Hair follicle dermal papilla cell (primary cell): ENCODE measurements at places on chromosomes 6 and 20. TPM values are rescaled to one million over a fixed set of nuclear protein-coding genes. Genes with fewer than 3 reads are reported as not detected.

SEC63 gene
- total RNA-seq: 23.4 and 36.0 TPM in 2 replicates

ADAT2 gene
- 2.8 and 4.1 TPM in 2 replicates for total RNA-seq

PPP1R10 gene
- 26.8 and 34.5 TPM in 2 replicates for total RNA-seq

SERPINB6 gene
- 81.9 and 98.2 TPM in 2 replicates for total RNA-seq

STMND1 gene
- total RNA-seq: 0.32 TPM in 1 of 2 replicates, not detected in the other

ADAM33 gene
- total RNA-seq: 194 and 229 TPM in 2 replicates

TRERF1 gene
- total RNA-seq: 7.9 and 10.2 TPM in 2 replicates

TUBB1 gene
- under 0.01 TPM in 1 of 2 replicates, not detected in the other for total RNA-seq

E2F1 gene
- 1.5 and 1.6 TPM in 2 replicates for total RNA-seq

LAMA5 gene
- total RNA-seq: 12.8 and 14.3 TPM in 2 replicates

PRND gene
- total RNA-seq: under 0.01 and 0.12 TPM in 2 replicates

SNX9 gene
- 99.1 and 126 TPM in 2 replicates for total RNA-seq

ATP6V1G2 gene
- 3.4 and 5.7 TPM in 2 replicates for total RNA-seq

HEBP2 gene
- 38.6 and 60.5 TPM in 2 replicates for total RNA-seq

FERMT1 gene
- total RNA-seq: 3.8 and 3.9 TPM in 2 replicates

AIF1 gene
- total RNA-seq: not detected in 2 replicates

TP53INP2 gene
- total RNA-seq: 4.7 and 6.2 TPM in 2 replicates

HRH3 gene
- total RNA-seq: not detected in 2 replicates

MROH8 gene
- total RNA-seq: 1.6 and 2.8 TPM in 2 replicates

NKX2-4 gene
- not detected in 2 replicates for total RNA-seq

SLC29A1 gene
- total RNA-seq: 5.8 and 8.4 TPM in 2 replicates

HTR1E gene
- not detected in 2 replicates for total RNA-seq

CDSN gene
- not detected in 2 replicates for total RNA-seq

LAMA2 gene
- total RNA-seq: 114 and 134 TPM in 2 replicates

MAPK13 gene
- 2.8 and 4.1 TPM in 2 replicates for total RNA-seq

FGD2 gene
- not detected in 2 replicates for total RNA-seq

FRK gene
- 1.6 and 1.9 TPM in 2 replicates for total RNA-seq

KCNB1 gene
- 0.24 and 0.32 TPM in 2 replicates for total RNA-seq

PMEPA1 gene
- total RNA-seq: 13.8 and 16.8 TPM in 2 replicates

LTB gene
- total RNA-seq: not detected in 2 replicates

OR2H1 gene
- not detected in 2 replicates for total RNA-seq

TRIM10 gene
- not detected in 2 replicates for total RNA-seq

DNAH8 gene
- under 0.01 TPM in 1 of 2 replicates, not detected in the other for total RNA-seq

EFCAB8 gene
- total RNA-seq: under 0.01 TPM in 1 of 2 replicates, not detected in the other

TRMT6 gene
- total RNA-seq: 4.9 and 5.6 TPM in 2 replicates

POM121L2 gene
- total RNA-seq: not detected in 2 replicates

KHDC1 gene
- total RNA-seq: 3.8 and 3.9 TPM in 2 replicates

SPATA25 gene
- total RNA-seq: 0.97 and 1.8 TPM in 2 replicates

HLA-F gene
- 13.7 and 15.9 TPM in 2 replicates for total RNA-seq

HLA-DMB gene
- total RNA-seq: 0.49 and 0.65 TPM in 2 replicates

RAMACL gene
- 3.1 and 3.4 TPM in 2 replicates for total RNA-seq

FOXA2 gene
- total RNA-seq: not detected in 2 replicates

PKIB gene
- total RNA-seq: 0.12 and 0.16 TPM in 2 replicates

MATN4 gene
- not detected in 2 replicates for total RNA-seq

HDGFL1 gene
- total RNA-seq: not detected in 2 replicates

NCOA6 gene
- 11.1 and 13.8 TPM in 2 replicates for total RNA-seq

RBM38 gene
- total RNA-seq: 7.2 and 7.3 TPM in 2 replicates

C6orf132 gene
- 1.5 and 2.6 TPM in 2 replicates for total RNA-seq

PGC gene
- not detected in 2 replicates for total RNA-seq

THEMIS gene
- total RNA-seq: 0.16 and 0.49 TPM in 2 replicates

TMEM217 gene
- total RNA-seq: 0.32 and 1.3 TPM in 2 replicates

DSE gene
- total RNA-seq: 174 and 228 TPM in 2 replicates

PTGIS gene
- 6.3 and 15.2 TPM in 2 replicates for total RNA-seq

TENT5A gene
- total RNA-seq: 50.0 and 61.7 TPM in 2 replicates

WFDC6 gene
- total RNA-seq: not detected in 2 replicates

DZANK1 gene
- 0.85 and 1.1 TPM in 2 replicates for total RNA-seq

ZBTB24 gene
- total RNA-seq: 16.2 and 19.5 TPM in 2 replicates
